ENCODE measurements at places on chromosomes 11 and 22.

DNA sequence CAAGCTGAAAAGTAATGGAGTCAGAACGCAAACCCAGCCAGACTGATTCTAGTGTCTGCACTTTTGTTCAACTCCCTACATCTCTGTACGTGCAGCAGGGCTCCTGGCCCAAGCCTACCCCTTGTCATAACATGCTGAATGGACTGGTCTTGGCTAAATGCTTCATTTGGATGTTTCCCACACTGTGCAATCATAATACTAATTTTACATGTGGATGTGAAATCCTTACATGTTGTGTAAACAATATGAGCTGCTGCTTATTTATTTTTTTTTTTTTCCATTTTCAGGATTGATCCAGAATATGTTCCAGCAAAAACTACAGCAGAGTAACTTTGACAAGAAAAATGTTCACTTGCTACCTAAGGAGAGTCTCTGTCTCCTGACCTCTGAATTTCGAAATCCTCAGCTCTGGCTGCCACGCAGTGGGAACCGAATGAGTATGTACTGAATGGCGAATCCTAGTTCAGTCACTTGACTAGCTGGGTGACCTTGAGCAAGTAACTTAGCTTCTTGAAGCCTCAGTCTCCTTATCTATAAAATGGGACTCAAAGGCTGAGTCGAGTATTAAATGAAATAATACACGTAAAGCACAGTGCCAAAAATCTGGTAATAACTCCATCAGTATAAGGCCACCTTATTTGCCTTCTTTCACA, 133.4 kb downstream of the EHF start:
- no peak for DNase-seq

DNA sequence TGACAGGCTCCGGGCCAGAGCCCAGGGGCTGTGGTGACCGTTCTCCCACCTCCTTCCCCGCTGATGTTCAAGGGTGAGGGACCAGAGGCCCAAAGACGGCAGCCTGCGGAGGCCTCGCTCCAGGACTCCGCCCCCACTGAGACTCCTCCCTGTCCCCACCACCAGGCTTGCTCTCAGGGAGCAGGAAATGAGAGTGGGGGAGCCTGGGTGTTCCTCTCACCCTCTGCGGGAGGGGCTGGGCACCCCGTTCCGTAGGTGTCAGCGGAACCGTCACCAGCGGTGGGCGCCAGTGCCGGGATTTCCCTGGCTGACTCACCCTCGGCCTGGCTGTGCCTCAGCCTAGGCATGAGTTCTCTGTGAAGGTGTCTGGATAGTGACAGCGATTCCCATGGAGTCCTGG, 15.7 kb downstream of the DAGLA start:
- peak; percentile 80 for DNase-seq

GRCh38 chr11:66677599-66678375, at the start of gene RBM4B:
TSS of gene RBM4B (minus strand) at chr11:66677887. CDS start at chr11:66677079, 808 bp downstream.
- peak; percentile 93 for DNase-seq

GRCh38 chr22:43157874-43158546, 6.7 kb downstream of the TSPO start:
- DNase-seq: no peak

DNA sequence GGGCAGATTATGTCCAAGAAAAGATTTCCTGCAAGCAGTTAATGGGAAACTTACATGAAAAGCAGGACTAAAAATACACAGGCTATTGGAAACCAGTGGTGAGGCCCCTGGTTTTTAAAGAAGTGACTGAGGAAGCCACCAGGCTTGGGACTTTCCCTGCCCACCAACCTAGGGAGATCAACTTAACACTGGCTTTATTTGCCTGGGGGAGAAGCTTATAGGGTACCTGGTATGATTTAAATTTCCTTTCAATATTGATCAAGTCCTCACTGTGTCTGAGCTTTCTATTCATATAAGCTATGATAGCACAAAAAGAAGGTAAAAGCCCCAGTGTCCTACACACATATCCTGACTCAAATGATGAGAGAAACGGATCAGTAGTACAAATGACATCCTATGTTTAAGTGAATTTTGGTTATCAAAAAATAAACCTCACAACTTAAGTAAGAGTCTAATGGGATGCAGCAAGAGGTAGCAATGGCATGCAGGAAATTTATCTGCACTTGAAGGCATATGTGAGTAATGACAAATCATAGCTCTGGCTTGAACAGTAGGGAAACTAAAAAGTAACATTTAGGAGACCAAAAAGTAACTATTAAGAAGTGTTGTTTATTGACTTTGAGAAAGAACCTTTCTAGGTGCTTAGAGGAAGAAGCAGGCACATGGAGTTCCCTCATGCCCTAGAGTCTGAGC, 85.3 kb downstream of the GAB2 start:
- DNase-seq: no peak

DNA sequence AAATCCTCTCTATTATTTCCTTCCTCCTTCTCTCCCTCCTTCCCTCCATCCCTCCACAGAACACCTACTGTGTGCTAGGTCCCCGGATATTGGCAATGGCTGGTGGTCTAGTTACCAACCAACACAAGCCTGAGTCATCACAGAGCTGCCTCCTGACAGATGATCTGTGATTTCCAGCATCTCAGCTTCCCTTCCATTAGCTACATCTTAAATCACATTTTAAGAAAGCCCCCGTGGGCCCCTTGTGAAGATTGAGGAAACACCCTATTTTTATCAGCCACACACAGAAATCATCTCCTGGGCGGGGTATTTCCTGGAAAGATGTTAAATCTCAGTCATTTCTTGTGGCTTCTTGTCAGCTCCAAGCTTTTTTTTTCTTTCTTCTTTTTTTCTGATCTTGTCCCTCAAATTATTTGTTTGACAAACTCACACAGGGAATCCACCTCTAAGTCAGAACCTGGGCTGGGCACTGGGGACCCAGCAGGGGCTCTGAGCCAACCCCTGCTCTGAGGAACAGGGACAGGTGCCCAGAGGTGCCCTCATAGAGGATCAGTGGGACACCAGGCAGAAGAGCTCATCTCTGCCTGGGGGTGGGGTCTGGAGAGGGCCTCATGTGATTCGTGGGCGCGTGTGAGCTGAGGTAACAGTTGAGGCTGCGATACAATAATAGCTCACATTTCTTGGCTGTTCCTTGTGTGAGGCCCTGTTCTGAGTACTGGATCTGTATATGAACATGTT, 42.4 kb downstream of the CACNA1I start:
- no peak for DNase-seq

- DNase-seq: no peak
Measured at GRCh38 chr22:30282616-30283046, 6.7 kb downstream of the CASTOR1 start.

DNA sequence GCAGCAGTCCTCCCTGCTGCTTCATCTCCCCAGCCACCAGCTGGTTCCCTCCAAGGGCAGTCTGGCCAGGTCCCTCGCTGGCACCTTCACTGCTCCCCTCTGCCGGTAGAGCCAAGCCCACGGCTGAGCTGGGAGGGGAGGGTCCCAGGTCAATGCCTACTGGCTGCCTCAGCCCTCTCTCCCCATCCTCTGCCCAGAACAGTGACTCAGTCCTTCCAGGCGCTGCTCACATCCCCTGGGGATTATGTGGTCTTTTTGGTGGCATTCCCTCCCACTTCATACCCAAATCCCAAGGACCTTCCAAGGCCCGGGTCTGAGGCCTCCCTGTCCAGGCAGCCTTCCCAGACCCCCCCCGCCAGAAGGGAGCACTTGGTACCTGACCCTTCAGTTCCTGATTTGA, 44.9 kb downstream of the WNT7B start:
- DNase-seq: peak; percentile 63

GRCh38 chr22:30402028-30402765, 5.4 kb downstream of the SEC14L2 start:
- no peak for DNase-seq

DNA sequence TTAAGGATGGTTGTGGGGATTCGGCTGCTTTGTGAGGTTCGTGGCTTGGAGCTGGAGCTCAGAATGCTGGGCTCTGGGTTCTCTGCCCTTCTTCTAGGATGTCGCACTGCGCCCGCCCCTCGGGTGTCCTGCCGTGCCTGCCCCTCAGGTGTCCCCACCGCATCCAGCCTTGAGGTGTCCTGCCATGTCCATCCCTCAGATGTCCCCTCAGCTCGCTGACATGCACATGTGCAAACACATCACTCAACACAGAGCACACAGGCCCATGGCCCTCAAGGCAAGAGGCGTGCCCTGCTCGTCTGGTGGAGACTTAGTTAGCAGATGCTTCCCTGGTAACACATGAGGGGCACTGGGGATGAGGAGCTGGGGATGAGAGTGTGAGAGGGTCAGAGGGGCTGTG, 359.3 kb downstream of the TBC1D22A start:
- no peak for DNase-seq

GRCh38 chr11:45929486-45930030, 7.1 kb downstream of the LARGE2 start:
- DNase-seq: no peak

- DNase-seq: no peak
Measured at GRCh38 chr22:46273432-46274148, 5.8 kb downstream of the TTC38 start.

DNA sequence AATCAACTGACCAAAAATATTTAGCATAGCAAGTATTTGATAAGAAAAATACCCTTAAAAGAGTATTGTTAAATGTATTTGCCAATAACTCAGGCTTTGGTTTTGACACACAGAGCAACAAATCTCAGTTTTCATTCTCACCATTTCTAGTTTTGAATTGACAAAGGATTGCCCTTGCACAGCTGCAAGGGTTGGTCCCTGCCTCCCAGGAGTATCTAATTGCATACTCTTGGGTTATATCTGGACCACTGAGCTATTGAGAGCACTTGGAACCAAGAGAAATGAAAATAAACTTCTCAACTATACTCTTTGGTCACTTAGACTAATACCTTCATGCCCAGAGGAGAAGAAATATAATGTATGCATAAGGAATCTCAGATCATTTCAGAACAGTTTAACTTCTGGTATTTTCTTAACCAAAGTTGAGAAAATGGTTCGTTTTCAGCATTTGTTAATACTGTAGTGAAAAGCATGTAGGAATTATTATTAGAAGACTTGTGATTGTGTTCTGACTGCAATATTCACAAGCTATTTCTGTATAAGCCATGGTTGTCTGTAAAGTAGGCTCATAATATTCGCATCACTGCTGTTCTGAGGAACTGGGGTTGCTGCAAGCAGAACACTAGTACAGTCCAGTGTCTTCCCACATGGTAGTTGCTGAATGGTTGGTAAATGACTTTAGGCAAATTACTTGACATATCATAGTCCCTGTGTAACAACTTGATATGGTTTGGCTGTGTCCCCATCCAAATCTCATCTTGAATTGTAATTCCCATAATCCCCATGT, 7.9 kb downstream of the C2CD3 start:
- DNase-seq: no peak

DNA sequence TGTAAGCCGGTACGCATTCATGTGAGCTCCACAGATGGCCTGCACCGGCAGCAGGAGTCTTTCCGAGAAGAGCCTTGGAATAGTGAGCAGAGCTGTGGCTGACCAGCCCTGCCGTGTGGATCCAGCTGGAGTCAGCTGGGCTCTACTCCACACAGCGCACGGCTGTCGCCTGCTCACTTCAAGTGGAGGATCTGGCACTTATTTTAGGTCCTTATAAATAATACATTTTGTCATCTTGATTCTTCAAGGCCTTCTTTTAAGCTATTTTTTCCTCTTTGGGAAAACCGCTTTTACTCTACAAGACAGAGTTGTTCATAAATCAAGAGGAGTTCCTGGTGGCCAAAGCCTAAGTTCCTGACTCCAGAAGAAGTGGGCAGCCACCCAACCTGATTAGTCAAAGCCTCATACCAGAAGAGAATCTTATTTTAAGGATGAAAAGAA, 93.8 kb downstream of the KCNC1 start:
- no peak for DNase-seq

GRCh38 chr22:17949642-17950473, 74.5 kb downstream of the MICAL3 start:
- DNase-seq: peak; percentile 29

GRCh38 chr11:63882555-63883242, 34.3 kb downstream of the RCOR2 start:
- peak; percentile 26 for DNase-seq

DNA sequence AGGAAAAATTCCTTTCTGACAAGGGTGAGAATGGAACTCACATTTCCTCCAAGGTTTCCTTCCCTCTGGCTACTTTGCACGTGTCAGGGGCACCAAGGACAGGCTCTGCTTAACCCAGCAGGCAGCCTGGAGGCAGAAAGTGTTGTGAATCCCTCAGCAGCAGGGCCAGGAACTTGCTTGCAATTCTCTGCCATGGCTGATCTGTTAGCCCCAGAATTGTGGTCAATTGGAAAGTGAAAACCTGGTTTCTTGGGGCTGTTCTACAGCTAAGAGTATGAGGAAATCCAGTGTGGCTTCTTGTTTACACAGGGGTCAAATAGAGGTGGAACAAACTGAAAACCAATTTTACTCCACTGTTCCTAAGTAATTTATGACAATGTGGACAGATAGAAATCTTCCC, 38.3 kb upstream of the CEP295 start:
- peak; percentile 3 for DNase-seq

All from RPMI7951 (cell line).